ENCODE measurements at places on chromosomes 1 and 21.

GRCh38 chr1:199205740-199206441, 567.1 kb downstream of the PTPRC start:
- DNase-seq, result no peak

DNA sequence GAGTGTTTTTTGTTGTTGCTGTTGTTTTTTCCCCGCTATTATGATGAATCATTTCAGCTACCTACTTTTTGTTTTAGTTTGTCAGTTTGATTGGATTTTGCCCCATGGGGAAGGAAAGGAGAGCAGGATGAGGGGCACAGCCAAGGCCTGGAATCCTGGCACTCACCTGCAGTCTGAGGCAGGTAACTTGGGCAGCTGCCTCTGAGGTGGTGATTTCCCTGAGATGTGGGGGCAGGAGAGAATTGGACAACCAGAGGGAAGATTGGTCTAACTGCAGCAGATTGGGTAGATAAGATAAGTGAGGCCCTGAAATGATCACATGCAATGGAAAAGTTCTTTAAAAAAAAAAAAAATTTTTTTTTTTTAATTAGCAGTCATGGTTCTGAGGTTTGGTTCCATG, 1.5 kb upstream of the LAX1 start:
- no peak for DNase-seq

DNA sequence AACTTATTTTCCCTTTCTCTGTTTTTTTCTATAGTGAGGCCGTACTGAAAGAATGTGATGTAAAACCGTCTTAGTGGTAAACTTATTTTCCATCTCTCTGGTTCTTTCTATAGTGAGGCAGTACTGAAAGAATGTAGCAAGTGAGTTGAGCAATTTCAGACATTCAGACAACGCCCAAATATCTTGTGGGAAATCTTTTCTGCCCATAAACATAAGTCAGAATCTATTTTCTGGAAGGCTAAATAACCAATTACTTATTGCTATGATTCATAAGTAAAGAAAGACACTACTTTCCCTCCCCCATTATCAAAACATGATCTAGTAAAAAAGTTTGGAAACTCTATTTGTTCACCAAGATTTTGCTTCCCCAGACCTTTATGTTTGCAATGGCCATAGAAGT, 18.8 kb upstream of the SCCPDH start:
- no peak for DNase-seq

DNA sequence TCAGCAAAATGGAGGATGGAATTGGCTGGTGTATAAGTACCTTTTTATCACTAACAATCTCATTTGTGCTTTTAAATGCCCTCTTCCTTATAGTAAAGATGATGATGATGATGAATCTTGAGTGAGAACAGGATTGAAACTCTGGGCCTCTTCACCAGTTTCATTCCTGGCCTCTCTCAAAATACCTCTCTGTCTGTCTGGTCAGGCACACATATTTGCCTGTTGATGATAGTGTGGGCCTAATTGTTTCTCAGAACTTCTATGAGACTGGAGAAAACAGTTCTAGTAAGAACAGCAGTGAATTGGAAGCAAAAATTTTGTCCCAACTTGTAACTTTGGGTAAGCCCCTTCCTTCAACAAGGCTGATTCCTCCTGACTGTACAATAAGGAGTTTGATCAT, 94.4 kb upstream of the RGS4 start:
- DNase-seq, result no peak

DNA sequence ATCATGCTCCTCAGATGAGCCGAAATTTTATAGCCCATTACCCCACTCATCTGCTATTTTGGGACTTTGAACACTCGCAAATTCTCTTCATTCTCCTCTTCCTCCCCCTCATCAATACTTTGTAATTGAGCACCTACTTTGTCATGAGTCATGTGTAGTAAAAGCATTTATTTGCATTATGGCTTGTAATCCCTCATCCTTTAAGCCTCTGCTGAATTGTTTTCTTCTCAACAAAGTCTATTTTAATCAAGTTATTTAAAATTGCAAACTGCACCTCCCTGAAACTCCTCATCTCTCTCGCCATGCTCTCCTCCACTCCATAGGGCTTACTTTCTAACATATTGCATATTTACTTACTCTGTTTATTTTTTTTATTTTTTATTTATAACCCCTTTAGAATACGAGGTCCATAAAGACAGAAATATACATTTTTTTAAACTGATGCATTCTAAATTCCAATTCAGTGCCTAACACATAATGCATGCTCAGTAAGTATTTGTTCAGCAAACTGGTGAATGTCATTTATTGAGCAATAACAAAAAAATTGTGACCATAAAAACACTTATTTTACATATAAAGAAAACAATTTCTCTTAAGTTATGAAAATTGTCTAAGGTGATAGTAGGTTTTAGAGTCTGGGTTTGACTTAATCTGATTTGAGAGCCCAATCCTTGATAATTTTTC, 161.7 kb downstream of the FASLG start:
- no peak for DNase-seq
